ENCODE measurements at places on chromosomes 5 and 9. TPM values are rescaled to one million over a fixed set of nuclear protein-coding genes. Genes with fewer than 3 reads are reported as not detected.

DNA sequence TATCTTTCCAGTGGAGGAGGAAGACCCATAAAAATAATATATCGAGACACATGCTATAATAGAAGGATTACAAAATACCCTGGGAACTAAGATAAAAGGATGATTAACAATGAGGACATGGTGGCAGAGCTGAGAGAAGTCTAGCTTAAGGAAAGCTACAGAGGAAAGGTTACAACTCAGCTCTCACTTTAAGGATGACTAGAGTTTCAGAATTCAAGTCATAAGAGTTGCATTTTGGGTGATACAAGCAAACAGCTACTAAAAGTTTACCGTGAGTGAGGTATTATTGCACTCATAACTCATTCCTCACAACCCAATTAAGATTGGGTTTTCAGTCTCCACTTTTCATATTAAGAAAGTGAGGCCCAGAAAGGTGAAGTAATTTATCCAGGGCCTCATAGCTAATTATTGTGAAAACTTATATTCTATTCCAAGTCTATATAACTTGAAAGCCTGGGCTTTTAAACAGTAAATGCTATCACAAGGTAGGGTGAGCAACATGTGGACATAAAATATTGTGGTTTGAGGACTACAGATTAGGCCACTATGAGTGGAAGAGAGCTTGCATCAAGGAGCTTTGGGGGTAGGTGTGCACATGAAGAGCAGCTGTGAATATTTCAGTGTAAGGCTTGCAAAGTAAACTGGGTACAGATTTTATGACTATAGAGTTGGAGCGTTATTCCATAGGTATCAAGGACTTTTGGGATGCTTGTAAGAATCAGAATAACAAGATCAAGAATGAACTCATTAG, 28.0 kb downstream of the JAKMIP2 start:
- no peak overlapping the region for H3K27ac ChIP-seq
- no peaks in the 10 kb centered on the region for H3K4me1 ChIP-seq
- H3K36me3 ChIP-seq = no peaks in the 10 kb centered on the region
- DNase-seq = no peak

DNA sequence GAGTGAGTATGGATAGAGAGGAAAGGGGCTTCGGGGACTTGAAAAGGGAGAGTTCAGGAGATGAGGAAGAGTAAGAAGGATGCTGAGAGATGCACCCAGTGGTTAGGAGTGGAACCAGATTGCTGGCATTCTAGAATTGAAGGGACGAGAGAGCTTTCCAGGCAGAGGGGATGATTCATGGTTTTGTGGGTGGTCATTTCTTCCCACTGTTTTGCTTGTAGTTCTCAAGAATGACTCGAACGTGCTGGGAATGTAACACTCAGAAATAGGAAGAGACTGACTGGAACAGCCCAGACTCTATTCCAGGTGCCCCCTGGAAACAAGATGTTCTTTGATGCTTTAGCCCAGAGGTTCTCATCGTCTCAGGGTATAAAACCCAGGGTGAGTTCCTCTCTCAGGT, 294.2 kb downstream of the ICE1 start:
- H3K4me3 ChIP-seq = no peak overlapping the region
- no peaks in the 10 kb centered on the region for H3K4me1 ChIP-seq
- H3K27ac ChIP-seq = no peak overlapping the region
- H3K36me3 ChIP-seq = no peaks in the 10 kb centered on the region
- no peak for DNase-seq

GRCh38 chr9:4119778-4120554, 179.9 kb downstream of the GLIS3 start:
- H3K27me3 ChIP-seq = no peaks in the 10 kb centered on the region
- H3K27ac ChIP-seq = no peak overlapping the region
- no peak overlapping the region for H3K4me3 ChIP-seq
- no peak for DNase-seq

- no peaks in the 10 kb centered on the region for H3K27me3 ChIP-seq
- H3K4me1 ChIP-seq = no peaks in the 10 kb centered on the region
- H3K4me3 ChIP-seq = no peak overlapping the region
- no peak for DNase-seq
Measured at GRCh38 chr9:115261656-115262081, 143.7 kb upstream of the TNC start.

GRCh38 chr5:78056901-78057514, 237.5 kb downstream of the AP3B1 start:
- H3K4me1 ChIP-seq = no peaks in the 10 kb centered on the region
- DNase-seq = no peak
- H3K27ac ChIP-seq = no peak overlapping the region
- no peak overlapping the region for H3K4me3 ChIP-seq
- H3K27me3 ChIP-seq = no peaks in the 10 kb centered on the region

- no peak for DNase-seq
- H3K27ac ChIP-seq = no peak overlapping the region
- H3K4me3 ChIP-seq = no peak overlapping the region
- peaks cover 11% of the 10 kb centered on the region for H3K4me1 ChIP-seq
- H3K27me3 ChIP-seq = no peaks in the 10 kb centered on the region
Measured at GRCh38 chr5:40518485-40518917, 161.2 kb upstream of the PTGER4 start.

DNA sequence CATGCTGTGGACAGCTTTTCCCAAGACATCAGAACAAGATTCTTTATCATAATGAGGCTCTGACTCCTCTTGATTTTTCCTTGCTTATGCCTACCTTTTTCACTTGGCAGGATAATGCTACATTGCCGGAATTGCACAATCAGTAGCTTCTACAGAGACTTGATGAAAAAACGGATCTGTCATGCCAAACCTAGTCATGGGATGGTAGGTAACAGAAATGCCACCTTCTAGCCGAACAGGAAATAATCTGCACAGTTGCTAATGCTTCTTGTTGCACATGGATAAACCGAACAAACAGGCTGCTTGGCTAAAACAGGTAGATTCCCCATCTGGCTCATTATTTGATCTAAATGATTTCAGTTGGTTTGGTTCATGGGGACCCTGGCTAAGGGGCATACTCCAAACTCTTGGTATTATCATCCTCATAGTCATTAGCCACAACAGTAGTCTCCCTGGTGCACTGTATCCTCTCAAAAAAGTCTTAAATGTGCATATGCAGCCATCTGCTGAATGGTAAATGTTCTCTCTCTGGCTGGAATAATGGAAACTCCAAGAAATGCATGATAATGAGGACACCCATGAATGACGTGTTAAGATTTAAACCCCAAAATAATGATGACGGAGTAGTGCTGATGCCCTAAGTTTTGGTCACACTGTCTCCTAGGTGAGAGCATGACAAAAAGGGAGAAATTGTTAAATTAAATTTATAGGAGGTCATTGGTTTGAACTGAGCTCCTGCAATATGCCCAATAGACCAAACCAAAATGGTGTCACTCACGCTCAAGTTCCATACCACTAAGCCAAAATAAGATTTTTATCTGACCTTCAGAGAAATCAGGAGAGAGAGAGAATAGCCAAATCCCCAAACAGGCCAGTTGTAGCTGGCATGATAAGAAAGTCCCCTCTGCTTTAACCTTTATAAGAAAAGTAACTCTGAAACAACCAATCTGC, 47.0 kb downstream of the RAPGEF1 start:
- no peak overlapping the region for H3K4me3 ChIP-seq
- H3K4me1 ChIP-seq = peaks cover 46% of the 10 kb centered on the region
- no peak overlapping the region for H3K27ac ChIP-seq

- no peak for DNase-seq
- no peak overlapping the region for H3K27ac ChIP-seq
- peaks cover 12% of the 10 kb centered on the region for H3K4me1 ChIP-seq
Measured at GRCh38 chr9:5805478-5805877, 27.4 kb downstream of the ERMP1 start.

- H3K4me1 ChIP-seq = peaks cover 17% of the 10 kb centered on the region
- H3K27me3 ChIP-seq = no peaks in the 10 kb centered on the region
- no peak overlapping the region for H3K27ac ChIP-seq
- no peak for DNase-seq
- peaks cover under 1% of the 10 kb centered on the region for H3K36me3 ChIP-seq
- H3K4me3 ChIP-seq = no peak overlapping the region
Measured at GRCh38 chr9:2027543-2028160, 12.5 kb downstream of the SMARCA2 start.

MIGA2 gene
- total RNA-seq = 8.9 TPM

PLPP7 gene
- 1.2 TPM for total RNA-seq

HAVCR2 gene
- total RNA-seq = not detected
